CD4-positive, alpha-beta T cell treated with Interleukin-4 for 1 hour (primary cell): ENCODE measurements at places on chromosomes 5 and 9.

GRCh38 chr5:139666551-139666950, 18.4 kb downstream of the CXXC5 start:
- DNase-seq, result no peak

- no peak for DNase-seq
These were observed 57.5 kb upstream of the ADRB2 start for GRCh38 chr5:148768806-148769415.

DNA sequence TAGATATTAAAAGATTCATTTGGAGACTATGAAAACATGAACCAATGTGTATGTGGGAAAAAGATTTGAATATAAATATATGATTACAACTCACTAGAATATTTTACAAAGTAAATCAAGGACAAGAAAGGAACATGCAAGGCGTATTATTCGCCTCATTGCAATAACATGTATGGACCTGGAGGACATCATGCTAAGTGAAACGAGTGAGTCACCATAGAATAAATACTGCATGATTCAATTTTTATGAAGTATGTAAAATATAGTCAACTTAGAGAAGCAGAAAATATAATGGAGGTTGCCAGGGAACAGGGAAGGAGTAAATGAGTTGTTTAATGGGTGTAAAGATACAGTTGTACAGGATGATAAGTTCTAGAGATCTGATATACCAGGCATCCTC, 4.9 kb downstream of the TXNDC8 start:
- DNase-seq, result no peak

DNA sequence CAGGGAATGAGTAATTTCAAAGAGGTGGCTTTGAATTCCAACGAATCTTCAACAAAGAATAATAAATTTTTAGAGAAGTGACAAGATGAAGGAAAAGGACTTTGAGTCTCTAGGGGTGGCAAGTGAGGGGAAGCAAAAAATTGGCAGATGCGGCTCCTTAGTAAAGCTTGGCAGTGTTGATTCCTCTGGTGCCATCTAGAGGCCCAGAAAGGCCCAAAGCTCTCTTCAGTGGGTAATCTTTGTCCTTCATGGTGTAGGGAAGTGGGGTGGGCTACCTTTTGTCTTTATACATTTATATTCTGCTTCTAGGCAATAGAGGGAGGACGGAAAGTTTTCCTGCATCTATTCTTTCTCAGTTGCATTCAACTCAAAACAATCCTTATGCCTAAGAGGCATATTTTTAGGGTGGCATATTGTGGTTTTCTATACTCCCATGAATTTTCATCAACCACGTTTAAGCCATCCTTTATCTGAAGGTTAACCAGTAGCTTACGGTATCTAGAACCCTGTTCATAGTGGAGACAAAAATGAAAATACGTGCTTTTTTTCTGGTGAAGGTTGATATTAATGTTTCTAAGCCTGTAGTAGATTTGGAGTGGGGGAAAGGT, 17.5 kb upstream of the ROPN1L start:
- peak; percentile 22 for DNase-seq

DNA sequence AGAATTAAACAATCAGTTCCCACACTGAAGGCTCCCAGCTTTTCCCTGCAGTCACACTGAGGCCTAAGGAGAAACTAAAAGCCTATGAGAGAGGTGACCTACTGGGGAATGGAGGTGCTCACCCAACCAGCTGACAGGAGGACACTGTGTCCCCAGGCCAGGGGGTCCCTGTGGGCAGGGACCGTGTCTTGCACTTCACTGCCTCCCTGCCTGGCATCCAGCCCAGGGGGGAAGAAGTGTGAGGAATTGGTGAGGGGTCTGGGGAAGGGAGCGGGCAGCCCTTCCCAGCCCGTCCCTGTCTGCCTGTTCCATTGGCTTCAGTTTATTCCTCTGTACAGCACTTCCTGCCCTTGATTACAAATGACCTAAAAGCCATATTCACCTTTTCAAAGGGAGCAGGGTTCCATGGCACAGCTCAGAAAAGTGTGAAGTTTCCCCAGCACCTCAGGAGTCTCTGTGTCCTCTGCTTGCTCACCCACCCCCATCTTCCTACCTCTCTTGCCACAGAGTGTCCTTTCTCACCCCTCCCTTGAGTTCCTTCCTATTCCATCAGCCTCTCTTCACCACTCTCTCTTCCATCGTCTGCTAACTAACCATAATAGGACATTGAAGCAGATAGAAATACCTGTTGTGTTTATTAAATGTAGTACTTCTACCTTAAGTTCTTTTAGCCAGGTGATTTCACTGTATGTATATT, 12.9 kb downstream of the OTULINL start:
- no peak for DNase-seq

DNA sequence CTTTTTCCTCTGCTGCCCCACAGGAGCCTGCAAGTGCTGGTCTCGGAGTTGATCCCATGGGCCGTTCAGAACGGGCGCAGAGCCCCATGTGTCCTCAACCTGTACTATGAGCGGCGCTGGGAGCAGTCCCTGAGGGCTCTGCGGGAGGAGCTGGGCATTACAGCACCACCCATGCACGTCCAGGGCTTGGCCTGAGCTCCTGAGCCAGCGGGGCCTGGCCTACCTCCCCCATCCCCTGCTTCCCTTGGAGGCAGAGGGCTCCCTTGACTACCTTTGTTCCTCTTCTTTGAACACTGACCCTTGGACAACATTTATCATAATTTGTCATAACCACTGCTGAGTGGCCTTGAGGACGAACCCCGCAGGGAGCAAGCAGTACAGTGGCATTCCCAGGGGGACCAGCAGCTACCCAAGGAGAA, 6.9 kb upstream of the SLC27A4 start:
- no peak for DNase-seq

GRCh38 chr5:9370256-9370655, 175.6 kb downstream of the SEMA5A start:
- DNase-seq, result no peak

DNA sequence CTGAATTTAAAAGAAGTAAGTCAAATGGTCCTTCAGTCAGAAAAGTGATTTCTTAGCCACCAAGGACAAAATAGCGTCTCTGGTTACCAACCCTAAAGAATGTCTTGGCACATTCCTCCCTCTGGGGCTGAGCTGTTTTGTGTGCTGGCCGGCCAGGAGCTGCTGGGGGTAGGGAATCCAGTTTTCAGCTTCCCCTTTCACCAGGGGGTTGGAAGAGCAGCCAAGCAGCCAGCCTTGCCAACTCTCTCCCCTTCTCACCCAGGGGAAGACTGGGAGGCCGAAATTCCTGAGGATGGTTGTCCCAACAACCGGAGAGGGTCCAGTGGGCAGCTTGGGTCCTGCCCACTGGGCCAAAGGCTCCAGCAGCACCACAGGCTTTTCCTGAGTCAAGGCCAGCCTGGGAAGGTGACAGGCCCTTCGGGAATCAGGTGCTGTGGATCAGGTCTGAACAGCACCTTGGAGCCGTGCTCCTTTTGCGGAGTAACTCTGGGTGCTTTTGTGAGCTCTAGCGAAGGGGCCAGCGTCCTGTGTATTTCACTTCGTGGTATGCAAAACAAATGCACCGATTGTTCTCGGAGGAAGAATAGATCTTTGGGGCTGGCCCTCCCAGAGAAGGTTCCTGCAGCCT, 4.2 kb downstream of the WWC1 start:
- DNase-seq, result no peak

- no peak for DNase-seq
These were observed 14.7 kb downstream of the MAN2A1 start for GRCh38 chr5:109704282-109704952.

- no peak for DNase-seq
These were observed 53.1 kb downstream of the NDUFS4 start for GRCh38 chr5:53613536-53613935.

- DNase-seq, result no peak
These were observed 6.0 kb downstream of the KIF2A start for GRCh38 chr5:62312036-62312435.

DNA sequence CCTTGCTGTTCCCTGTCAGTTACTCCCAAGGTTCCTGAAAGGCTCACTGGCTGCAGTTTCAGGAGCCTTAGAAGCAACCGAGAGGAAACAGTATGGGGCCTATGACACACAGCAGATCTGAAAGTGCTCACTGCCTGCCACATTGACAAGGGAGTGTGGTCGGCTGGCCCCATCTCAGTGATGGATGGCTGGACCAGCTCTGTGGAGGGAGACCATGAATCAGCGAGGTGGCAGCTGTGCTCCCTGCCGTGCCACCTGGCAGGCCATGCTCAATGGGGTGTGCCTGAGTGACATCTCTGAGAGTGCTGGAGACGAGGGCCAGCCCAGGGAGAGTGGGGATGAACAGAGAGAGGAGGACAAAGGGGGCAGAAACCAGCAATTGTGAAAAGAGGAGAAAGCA, 49.1 kb downstream of the DOCK2 start:
- no peak for DNase-seq

- DNase-seq, result no peak
These were observed 49.8 kb downstream of the MAP1B start for GRCh38 chr5:72156946-72157624.

DNA sequence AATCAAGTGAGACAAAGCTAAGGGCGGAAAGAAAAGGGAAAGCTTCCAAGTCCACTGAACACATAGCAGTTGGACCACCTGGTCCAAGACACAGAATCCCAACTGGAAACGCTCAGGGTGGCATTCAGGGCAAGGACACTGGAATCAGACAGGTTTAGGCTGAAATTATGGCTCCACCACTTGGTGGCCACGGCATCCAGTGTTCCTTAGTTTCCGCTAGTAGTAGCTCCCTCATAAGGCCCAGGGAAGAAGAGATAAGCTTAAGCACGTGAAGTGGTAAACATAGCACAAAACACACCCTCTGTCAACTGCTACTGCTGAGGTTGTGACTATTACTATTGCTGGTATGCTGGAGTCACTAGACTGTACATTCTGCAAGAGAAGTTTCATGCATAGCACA, 209.4 kb downstream of the GLIS3 start:
- DNase-seq, result no peak

- peak; percentile 36 for DNase-seq
These were observed at the start of gene RASGEF1C for GRCh38 chr5:180209137-180209581. TSS of gene RASGEF1C (minus strand) at chr5:180209211. CDS start at chr5:180138052, 71,159 bp downstream.

DNA sequence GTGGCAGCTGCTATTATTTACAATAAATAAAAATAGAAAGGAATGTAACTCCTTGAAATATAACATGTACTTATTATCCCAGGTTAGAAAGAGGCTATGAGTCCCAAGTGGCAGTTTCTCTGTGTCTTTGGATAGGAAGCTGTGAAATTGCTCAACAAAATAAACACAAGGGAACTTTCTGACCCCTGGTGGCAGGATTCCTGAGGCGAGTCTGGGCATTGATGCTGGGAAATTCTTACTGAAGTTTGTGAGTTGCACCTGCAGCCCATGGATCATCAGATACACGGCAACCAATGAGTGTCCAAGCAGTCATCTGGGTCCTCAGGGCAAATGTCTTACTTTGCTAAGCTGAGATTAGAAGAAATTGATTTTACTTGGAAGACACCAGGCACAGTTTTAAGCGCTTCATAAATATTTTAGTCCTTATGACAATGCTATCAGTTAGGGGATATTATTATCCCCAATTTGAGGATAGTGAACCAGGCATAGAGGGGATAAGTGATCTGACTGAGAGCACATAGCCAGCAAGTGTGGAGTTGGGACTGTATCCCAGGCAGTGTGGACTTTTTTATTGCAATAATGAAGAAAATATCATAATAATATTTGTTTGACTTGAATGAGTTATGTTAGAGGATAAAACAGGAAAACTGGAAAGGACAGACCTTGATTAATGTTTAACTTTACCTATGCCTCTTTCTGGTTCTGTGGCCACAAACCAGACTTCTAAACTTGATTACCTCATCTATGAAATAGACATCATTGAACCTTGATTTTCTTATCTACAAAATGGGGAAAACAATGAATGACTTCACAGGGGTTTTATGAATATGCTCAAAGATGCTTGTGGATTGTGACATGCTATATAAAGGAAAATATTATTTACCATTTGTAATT, 265.5 kb upstream of the ADAMTSL1 start:
- DNase-seq, result no peak

DNA sequence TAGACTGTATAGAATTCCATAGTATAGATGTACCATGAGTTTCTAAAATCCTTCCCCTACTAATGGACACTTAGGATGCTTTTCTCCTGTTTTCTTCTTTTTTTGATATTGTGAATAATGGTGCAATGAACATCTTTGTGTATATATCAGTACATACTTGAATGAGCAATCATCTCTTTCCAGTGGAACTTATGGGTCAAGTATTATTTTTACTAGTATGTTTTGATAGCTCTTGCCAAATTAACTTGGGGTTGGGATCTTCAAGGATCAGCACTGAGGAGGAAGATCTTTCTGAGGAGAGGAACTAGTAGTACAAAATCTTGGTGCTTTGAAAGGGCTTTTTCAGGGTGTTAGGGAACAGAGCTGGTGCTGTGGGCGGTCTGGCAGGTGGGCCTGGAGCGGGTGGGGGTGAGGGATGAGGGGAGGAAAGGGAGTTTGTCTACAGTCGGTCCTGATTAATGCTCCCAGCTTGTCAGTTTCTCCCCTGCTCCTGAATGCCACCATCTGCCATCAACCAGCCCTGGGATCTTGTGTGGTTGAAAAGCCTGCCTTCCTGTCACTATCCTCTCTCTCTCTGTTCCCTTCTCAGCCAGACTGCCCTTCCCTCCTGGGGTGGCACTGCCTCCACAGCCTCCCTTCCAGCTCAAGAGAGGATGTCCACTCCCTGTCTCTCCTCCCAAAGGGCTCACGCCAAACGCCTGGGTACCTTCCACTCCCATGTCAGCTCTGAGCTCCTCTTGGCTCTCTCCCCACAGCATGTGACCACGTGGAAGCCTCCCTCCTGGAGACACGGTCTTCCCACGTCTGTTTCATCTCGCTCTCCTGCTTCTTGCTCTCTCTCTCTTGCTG, 185.9 kb downstream of the DAB2IP start:
- DNase-seq, result no peak

- DNase-seq, result no peak
These were observed 193.9 kb downstream of the MEF2C start for GRCh38 chr5:88688984-88689667.

DNA sequence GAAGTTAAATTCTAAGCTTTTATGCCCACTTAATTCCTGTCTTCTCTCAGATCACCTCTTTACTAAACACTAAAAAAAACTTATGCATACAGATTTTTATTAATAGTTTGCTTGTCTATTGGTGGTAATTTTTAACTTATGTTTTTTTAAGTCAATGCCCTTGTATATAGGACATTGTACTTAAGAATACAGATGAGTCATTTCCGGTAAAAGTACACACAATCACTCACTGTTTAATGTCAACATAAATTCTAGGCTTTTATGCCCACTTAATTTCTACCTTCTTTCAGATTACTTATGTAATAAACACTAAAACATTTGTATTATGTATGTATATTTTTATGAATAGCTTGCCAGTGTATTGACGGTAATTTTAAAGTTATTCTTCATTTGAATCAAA, 872.8 kb upstream of the CDH9 start:
- DNase-seq, result no peak
